NCI-H748 treated with DMSO at 0.1 percent for 48 hours (cell line): ENCODE measurements at places on chromosomes 6 and 20.

DNA sequence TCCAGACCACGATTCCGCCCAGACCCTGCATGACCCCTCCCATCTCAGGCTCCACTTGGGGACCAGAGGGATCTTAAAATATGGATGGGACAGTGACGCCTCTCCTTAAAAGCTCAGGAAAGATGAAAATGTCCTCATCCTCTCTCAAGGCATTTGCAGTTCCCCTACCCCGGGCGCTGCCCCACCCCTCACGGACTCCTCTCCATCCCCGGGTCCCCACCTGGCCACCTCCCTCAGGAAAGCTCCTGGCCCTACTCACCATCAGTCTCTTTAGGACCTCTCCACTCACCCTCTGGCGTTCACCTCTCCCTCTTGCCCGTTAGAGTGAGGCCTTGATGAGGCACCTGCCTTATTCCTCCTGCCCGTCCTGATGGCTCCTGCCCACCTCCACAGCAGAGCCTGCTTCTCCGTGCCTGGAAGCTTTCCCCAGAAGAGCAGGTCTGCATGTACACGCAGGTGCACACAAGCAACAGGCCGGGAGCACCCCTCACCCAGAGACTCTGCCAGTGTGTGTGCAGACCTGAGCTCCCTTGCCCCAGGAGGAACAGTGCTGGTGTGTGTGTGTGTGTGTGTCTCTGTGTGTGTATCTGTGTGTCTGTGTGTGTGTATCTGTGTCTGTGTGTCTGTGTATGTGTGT lies 105.6 kb upstream of the NXT1 start:
- no peak for DNase-seq

DNA sequence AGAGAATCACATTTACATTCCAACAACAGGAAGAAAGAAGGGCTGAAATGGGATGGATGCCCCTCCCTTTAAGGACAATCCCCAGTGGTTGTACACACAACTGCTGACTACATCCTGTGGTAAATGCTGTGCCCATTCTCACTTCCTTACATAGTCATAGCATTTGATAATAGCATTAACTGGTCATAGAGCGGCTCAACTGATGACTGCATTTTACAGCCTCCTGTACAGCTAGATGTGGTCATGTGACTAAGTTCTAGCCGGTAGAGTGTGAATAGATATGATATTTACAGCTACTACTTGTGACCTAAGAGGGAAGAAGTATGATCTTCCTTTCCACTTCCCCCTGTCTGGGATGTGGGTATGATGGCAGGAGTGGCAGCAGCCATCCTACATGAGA lies 24.7 kb downstream of the KCNK17 start:
- no peak for DNase-seq

DNA sequence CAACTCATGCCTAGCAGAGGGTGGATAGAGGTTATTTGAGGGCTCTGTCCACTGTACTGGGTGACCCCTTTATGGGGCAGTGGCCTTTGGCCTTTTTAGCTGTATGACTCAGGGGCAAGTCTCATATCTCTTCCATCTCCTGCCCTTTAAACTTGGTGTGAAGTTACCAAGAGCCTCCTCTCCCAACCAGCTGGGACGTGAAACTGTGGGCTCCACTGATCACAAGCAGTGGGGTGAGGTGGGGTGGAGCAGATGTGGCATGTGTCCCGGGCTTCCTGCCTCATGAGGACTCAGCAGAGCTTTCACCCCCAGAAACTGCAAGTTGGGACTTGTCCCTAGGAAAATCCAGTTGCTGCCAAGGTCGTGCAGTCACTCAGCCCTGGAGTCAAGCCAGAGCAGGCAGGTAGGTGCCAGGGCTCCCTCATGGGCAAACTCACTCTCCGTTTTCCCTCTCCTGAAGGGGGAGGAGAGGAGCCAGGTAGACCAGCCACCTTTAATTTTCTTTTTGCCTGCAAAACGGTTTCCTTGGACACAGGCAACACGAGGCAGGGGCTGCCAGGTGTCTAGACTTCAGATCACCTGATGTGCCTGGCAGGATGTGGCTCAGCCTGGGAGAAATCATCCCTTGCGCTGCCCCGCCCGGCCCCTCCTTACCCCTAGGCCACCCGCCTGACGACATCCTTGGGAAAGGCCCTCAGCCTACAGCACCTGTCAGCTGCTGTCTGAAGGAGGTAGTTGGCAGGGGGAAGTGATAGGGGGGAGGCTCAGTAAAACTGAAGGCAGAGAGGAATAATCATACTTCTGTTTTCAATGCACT lies 4.0 kb downstream of the CDKN1A start:
- DNase-seq: peak; percentile 70

DNA sequence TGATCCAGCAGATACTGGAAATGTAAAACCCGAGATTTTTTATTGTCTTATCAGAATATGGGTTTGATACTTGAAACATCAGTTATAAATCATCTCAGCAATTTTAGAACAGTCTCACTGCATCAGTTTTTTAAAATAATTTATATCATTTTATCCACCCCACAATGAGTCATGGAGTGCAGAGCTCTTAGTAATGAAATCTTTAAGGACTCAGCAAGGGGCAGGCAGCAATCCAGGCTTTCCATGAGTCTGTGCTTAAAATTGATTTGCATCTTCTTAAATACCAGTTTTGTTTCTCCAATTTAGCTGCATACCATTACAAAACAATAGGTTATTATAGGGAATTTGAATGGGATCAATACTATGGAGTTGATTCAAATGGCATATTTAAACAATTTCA lies 832.3 kb downstream of the C6orf118 start:
- DNase-seq: no peak

DNA sequence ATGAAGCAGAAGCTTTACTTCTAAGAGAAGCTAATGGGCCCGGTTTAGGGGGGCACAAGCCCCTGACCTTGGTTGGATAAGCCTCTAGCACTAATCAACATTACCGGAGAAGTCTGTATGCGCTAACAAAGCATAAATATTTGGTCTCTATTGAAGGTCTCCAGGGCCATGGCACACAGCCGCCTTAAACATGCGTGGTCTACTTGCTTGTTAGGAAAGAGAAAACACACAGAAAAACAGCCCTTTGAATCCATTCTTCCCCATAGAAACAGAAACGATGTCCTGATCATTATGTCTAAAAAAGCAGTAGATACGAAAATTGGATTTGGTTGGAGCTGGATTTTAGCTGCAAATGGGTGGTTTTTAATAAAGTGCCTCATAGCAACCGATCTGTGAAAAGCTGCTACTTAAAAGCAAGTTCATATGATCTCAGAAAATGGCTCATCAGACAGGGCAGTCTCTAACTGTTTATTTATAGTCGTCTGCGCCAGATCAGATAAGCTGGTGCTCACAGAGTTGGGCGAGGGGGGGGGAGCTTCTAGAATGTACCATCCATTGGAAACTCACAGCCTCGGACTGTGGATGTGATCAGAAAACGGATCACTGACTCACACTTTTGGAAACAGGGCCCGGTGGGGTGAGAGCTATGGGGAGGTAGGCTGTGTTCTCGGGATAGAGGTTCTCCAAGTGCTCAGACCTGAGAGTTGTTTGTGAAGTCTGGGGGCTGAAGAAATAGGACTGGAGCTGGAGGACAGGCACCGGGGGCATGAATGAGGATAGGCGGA lies 35.3 kb upstream of the APCDD1L start:
- no peak for DNase-seq

DNA sequence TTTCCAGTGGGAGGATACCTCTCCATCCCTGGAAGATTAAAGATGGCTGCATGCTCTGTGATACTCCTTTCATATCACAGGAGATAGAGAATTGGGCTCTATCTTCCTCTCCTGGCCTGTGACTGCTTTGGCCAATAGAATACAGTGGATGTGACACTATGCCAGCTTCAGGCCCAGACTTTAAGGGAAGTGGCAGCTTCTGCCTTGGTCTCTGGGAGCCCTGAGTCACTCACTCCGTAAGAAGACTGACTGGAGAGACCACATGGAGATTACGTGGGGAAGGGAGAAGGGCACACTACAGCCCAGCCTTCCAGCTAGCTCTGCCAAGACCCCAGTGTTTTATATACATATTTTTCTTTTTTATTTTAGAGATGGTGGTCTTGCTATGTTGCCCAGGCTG lies 10.4 kb upstream of the MMP9 start:
- DNase-seq: no peak

GRCh38 chr20:64196309-64196708 lies 32.1 kb downstream of the MYT1 start:
- no peak for DNase-seq

GRCh38 chr6:129890164-129890563 lies 29.0 kb upstream of the TMEM244 start:
- DNase-seq: no peak

GRCh38 chr6:168686029-168686738 lies 245.2 kb downstream of the SMOC2 start:
- DNase-seq: no peak
